ENCODE measurements at places on chromosomes 1 and 21. TPM values are rescaled to one million over a fixed set of nuclear protein-coding genes. Genes with fewer than 3 reads are reported as not detected.

DNA sequence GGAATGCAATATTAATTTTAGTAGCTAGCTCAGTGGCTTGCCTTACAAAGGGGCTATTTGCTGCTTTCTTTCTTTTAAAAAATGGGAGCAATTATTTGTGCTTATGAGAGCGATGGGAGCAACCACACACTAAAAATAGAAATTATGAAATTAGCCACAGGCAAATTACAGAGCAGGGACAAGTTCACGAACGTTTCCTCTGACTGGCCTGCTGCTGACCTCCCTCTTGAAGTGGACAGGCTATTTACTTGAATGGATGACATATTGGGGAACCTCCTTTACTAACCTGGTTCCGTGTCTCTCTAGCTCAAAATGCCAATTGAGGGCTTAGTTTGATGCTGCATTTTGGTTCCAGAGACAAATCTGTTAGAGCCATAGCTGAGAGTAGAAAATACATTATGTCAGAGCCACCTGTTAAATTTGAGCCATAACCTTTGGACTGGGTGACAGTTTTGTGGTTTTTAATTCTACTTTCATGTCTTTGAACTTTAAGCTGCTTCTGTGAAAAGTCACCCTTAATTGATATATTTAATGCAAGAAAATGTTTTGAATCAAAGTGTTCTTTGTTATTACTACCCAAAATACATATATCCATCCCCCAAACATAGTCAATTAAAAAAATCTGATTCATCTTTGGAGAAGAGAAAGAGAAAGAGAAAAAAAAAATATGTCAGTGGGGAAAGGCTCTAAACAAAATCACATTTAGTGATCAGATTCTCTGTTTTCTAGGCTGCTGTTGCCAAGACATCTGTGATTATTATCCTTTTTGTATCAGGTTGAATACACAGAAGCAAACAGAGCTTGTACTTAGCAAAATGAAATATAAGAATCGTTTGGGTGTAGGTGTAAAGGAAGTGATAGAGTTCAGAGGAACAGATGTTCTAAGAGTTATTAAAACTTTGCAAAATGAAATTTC is 351.9 kb downstream of the ADGRL2 start:
- DNase-seq: no peak
- no peaks in the 10 kb centered on the region for H3K4me1 ChIP-seq
- H3K27me3 ChIP-seq: no peaks in the 10 kb centered on the region
- no peaks in the 10 kb centered on the region for H3K36me3 ChIP-seq
- no peak overlapping the region for H3K4me3 ChIP-seq
- H3K27ac ChIP-seq: no peak overlapping the region

DNA sequence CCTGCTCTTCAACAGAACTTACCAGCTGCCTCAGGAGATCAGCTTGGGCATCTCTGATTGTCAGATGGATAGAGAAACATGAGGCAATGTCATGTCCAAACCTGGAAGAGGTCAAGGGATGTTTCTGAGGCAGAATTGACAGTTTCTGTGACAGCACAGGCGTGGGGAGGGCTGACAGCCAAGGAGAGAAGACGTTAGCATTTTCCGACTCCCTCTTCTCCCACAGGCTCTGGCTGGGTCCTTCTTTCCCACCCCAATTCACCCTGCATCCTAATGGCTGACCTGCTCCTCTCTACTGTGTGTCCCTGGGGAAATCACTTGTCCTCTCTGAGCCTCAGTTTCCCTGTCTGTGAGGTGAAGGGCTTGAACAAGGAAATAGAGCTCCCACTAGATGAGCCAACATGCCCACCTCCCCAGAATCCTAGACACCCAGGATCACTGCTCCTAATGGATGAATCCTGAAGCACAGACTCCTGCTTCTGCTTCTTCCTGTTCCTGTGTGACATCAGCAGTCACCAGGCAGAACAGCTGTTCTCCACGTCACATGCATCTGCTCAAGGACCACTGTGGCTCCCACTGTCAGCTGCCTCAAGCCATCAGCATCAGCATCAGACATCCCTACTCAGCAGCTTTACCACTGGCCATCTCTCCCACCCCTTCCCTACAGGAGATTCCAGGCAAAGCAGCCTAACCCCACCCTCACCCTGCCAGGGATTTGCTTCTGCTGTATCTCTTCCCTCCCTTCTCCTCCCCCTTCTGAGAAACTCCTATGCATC is 408.0 kb downstream of the MATN1 start:
- H3K4me1 ChIP-seq: no peaks in the 10 kb centered on the region
- no peak overlapping the region for H3K4me3 ChIP-seq
- H3K27ac ChIP-seq: no peak overlapping the region

DNA sequence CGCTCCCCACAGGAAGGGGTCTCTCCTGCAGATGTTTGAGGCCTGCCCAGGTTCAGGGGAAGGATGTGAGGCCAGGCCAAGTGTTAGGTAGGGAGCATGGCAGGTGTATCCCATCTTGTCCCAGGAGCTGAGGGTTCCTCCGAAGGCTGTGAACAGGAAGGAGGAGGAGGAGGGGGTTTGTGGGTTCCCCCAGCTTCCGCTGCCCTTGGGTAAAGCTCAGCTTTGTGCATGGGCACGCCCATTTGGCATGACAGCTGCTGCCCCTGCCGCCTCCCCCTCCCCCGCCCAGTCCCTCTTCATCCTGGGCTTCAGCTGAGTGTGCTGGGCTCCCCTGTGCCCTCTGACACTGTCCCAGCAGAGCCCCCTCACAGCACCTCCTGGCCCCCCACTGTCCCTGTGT is 25.5 kb downstream of the TNFRSF8 start:
- H3K4me3 ChIP-seq: no peak overlapping the region
- no peaks in the 10 kb centered on the region for H3K4me1 ChIP-seq
- no peaks in the 10 kb centered on the region for H3K27me3 ChIP-seq
- no peaks in the 10 kb centered on the region for H3K36me3 ChIP-seq
- no peak overlapping the region for H3K27ac ChIP-seq

DNA sequence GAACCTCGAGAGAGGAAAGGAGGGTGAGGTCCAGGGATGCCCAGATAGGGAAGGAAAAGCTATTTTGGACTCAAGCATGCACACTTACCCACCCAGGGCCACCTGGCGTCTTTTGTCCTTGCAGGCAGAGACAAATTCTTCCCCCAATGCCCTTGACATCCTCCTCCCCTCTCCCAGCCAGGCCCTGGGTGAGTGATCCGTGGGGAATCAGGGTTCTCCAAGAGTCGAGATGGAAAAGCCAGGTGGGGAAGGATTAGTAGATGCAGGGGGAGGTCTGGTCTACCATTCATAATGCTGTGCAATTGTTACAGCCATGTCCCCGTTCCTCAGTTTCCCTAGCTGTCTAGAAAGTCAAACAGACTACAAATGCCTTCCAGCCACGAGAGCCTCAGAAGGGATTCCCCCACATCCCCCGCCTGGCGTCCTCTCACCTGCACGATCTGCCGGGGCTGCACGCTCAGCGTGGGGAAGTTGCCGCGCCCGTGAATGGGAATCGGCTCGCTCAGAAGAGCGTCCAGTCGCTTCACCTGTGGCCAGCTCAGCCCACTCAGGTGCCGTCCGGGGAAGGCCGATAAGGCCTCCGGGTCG is 580 bp downstream of the TENT5B start:
- H3K4me3 ChIP-seq: peak overlapping the region; percentile 7
- no peaks in the 10 kb centered on the region for H3K36me3 ChIP-seq
- DNase-seq: no peak
- no peaks in the 10 kb centered on the region for H3K27me3 ChIP-seq

DNA sequence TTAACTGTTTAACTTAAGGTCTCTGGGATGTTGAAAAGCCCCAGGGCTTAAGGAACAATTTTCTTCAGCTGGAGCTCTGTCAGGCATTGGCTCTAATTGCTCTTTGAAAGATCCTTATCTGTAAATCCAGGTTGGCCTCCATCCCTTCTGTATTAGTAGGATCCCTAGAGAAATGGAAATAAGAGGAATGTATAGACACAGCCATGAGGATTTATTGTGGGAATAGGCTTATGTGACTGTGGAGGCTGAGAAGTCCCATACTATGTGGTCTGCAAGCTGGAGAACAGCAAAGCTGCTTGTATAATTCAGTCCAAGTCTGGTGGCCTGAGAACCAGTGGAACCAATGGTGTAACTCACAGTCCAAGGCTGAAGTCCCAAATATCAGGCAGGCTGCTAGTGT is 47.6 kb upstream of the VAV3 start:
- no peaks in the 10 kb centered on the region for H3K27me3 ChIP-seq
- H3K36me3 ChIP-seq: no peaks in the 10 kb centered on the region
- H3K4me3 ChIP-seq: no peak overlapping the region
- no peak for DNase-seq
- no peaks in the 10 kb centered on the region for H3K4me1 ChIP-seq

DNA sequence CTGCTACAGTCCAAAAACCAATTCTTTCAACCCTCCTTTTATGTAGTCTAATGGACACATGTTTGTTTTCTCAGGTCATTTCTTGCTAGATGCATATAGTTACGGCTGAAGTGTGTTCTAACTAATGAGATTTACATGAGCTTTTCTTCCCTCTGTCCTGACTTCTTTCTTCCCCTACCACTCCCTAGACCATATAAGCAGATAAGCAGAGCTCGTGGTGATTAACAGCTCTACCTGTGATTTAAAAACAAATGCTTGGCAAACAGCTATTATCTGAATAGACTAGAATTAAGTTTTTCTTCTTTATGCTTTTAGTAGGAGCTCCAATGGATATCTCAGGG is 18.6 kb downstream of the KHDRBS1 start:
- H3K27ac ChIP-seq: peak overlapping the region; percentile 28
- no peak overlapping the region for H3K4me3 ChIP-seq
- peaks cover 41% of the 10 kb centered on the region for H3K36me3 ChIP-seq
- H3K4me1 ChIP-seq: peaks cover 45% of the 10 kb centered on the region

- H3K4me1 ChIP-seq: peaks cover 40% of the 10 kb centered on the region
- H3K36me3 ChIP-seq: no peaks in the 10 kb centered on the region
- no peak overlapping the region for H3K4me3 ChIP-seq
- H3K27ac ChIP-seq: no peak overlapping the region
- H3K27me3 ChIP-seq: no peaks in the 10 kb centered on the region
These were observed 58.4 kb downstream of the AGPAT3 start for GRCh38 chr21:43923391-43923790.

- no peak overlapping the region for H3K27ac ChIP-seq
- DNase-seq: no peak
- no peak overlapping the region for H3K4me3 ChIP-seq
- peaks cover 8% of the 10 kb centered on the region for H3K27me3 ChIP-seq
These were observed 18.6 kb downstream of the PTGER3 start for GRCh38 chr1:71028981-71029380.

- H3K36me3 ChIP-seq: no peaks in the 10 kb centered on the region
- H3K27me3 ChIP-seq: no peaks in the 10 kb centered on the region
- no peak overlapping the region for H3K27ac ChIP-seq
- no peak for DNase-seq
These were observed 373.8 kb downstream of the TGFB2 start for GRCh38 chr1:218718977-218719376.

DNA sequence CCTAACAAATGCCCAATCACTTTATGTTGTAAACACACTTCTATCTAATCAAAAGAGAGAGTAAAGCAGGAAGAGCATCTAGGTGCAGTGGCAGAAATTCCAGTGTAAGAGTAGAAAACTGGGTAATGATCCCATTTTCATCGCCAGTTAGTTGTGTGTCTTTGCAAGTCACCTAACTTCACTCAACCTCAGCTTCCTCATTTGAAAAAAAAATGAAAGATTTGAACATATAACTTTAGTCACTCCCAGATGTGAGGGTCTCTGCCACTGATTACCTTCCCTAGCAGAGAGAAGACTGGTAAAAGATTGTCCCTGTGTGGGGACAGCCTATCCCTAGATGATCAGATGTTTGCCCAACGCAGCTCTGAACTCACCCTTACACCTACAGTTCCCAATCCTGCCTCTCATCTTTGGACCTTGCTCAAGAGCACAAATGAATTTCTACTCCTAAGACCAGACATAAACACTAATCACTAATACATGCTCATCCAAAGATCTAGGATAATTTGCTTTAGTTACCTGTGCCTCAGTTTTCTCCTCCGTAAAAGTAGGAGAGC is 25.2 kb upstream of the DUSP23 start:
- DNase-seq: no peak
- H3K36me3 ChIP-seq: no peaks in the 10 kb centered on the region
- peaks cover 21% of the 10 kb centered on the region for H3K4me1 ChIP-seq
- no peak overlapping the region for H3K27ac ChIP-seq
- no peak overlapping the region for H3K4me3 ChIP-seq

GRCh38 chr1:8510041-8510823 is 192.3 kb downstream of the SLC45A1 start:
- H3K36me3 ChIP-seq: no peaks in the 10 kb centered on the region
- peak; percentile 28 for DNase-seq
- peaks cover 20% of the 10 kb centered on the region for H3K4me1 ChIP-seq
- no peaks in the 10 kb centered on the region for H3K27me3 ChIP-seq
- peak overlapping the region; percentile 78 for H3K27ac ChIP-seq

GRCh38 chr1:3895279-3895950 is 4.7 kb downstream of the C1orf174 start:
- peaks cover 6% of the 10 kb centered on the region for H3K4me1 ChIP-seq
- H3K27me3 ChIP-seq: no peaks in the 10 kb centered on the region
- peak overlapping the region; percentile 25 for H3K27ac ChIP-seq

GRCh38 chr21:18549214-18549905 is 145.8 kb upstream of the TMPRSS15 start:
- no peak overlapping the region for H3K27ac ChIP-seq
- no peak overlapping the region for H3K4me3 ChIP-seq
- no peaks in the 10 kb centered on the region for H3K27me3 ChIP-seq
- DNase-seq: no peak
- H3K36me3 ChIP-seq: no peaks in the 10 kb centered on the region

- no peaks in the 10 kb centered on the region for H3K4me1 ChIP-seq
- no peak overlapping the region for H3K4me3 ChIP-seq
- no peaks in the 10 kb centered on the region for H3K36me3 ChIP-seq
- no peak for DNase-seq
- H3K27ac ChIP-seq: no peak overlapping the region
- no peaks in the 10 kb centered on the region for H3K27me3 ChIP-seq
These were observed 117.9 kb downstream of the ACBD6 start for GRCh38 chr1:180384286-180385005.

GRCh38 chr1:26096471-26096870 is 15.2 kb upstream of the PDIK1L start:
- no peaks in the 10 kb centered on the region for H3K36me3 ChIP-seq
- no peak for DNase-seq
- H3K4me3 ChIP-seq: no peak overlapping the region
- H3K4me1 ChIP-seq: no peaks in the 10 kb centered on the region
- peaks cover 29% of the 10 kb centered on the region for H3K27me3 ChIP-seq
- no peak overlapping the region for H3K27ac ChIP-seq

DNA sequence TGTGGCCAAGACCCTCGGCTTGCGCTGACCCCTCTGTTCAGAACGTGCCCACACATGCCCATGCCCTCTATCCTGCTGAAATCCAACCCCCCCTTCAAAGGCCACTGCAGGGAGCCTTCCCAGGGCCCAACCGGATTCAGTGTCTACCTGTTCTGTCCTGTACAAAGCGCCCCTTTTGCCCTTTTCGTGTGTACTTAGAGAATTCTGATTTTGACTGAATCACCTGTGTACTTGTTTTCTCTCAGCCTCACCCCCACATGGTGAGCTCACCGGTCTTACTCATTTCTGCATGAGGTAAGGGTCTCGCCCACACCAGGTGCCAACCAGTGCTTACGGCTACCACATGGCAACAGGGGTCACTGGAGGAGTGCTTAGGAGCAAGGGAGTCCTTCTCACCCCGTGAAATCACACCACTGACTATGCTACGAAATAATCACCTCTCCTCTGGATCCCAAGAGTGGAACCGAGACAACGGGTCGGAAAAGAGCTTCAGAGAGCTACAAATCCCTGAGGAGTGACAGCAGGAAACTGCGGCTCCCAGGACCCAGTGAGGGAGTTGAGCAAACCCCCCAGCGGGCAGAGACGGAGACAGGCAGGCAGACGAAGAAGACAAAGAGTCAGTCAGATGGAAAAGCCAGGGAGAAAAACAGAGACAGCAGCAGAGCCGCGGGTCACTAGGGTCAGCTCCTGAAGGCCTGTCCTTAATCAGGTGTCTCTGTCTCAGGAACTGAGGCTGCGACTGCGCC is 2.1 kb upstream of the S100A2 start:
- H3K4me1 ChIP-seq: peaks cover 37% of the 10 kb centered on the region
- peak overlapping the region; percentile 94 for H3K27ac ChIP-seq
- H3K27me3 ChIP-seq: no peaks in the 10 kb centered on the region
- H3K36me3 ChIP-seq: no peaks in the 10 kb centered on the region

The MEF2D gene
- 80.6 TPM for total RNA-seq

The CC2D1B gene
- total RNA-seq: 31.0 TPM

The MFSD2A gene
- total RNA-seq: 2.0 TPM
